ENCODE measurements at places on chromosomes 7 and 10.

DNA sequence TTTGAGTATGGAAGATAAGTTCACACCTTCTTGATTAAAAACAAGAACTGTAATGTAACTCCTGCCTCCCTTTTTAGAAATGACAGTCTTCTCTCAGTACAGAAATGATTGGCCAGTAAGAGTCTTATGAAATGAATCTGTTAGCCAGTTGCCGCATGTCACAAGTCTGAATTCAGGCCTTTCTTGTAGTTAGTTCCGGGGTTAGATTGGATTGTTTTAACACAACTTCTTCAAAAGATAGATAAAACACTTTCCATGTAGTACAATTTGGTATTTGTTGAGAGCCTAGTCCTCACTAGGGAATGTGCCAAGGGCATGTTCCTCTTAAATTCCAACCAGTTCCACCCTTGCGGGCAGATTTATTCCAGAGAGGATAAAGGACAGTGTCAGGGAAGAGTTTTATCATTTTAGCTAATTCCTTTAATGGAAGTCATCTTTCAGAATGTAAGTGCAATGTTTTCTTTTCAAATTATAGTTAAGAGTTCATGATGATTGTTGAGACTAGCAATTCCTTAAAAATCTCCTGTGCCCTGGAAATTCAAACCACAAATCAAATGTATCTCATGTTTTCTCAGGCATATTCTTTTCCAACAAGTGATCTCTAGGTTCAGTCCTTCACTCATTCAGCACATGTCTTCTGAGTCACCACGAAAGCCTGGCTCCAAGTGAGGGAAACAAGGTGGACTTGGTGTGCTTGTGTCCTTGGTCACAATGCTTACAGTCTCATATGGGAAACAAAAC is 4.1 kb downstream of the FHIP2A start:
- no peak for DNase-seq

DNA sequence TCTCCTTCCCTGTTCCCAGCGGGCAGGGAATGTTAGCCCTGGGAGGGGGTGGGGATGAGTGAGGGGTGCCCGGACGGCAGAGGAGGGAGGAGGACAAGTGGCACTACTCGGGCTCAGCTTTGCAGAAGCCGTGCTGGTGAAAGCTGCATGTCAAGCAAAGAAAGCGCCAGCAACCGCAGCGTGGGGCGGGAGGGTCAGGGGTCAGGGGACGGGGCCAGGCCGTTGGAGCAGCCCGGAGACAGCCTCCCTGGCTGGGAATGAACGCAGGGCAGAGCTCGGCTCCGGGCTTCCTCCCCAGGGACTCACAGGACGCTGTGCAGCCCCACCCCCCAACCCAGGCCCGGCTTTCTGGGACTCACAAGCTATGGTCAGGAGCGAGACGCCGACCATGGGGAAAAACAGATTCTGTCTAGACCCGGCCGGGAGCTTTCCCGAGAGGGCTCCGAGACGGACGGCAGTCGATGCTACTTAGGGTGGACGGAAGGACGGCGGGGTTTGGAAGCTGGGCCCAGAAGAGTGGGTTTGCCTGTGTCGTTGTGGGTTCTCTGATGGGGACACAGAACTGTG is 113.4 kb downstream of the VIPR2 start:
- DNase-seq, result no peak

DNA sequence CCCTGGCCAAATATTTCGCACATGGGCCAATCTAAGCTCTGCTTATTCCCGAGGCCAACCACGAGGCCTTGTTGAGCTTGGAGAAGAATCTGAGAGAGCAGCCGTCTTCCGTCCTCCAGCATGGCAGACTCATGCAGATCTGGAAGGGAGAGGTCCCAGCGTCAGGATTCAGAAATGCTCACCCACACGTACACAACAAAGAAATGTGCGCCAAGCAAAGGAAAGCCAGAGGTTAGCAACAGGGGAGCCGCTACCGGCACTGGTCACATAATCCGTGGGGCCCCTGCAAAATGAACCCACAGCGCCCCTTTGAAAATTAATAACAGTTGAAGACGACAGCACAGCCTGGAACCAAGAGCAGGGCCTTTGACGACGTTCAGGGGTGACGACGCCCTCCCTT is 25.4 kb upstream of the PRKAG2 start:
- DNase-seq, result no peak

- DNase-seq, result no peak
Measured at GRCh38 chr10:10520491-10521385, 496.9 kb upstream of the CELF2 start.

DNA sequence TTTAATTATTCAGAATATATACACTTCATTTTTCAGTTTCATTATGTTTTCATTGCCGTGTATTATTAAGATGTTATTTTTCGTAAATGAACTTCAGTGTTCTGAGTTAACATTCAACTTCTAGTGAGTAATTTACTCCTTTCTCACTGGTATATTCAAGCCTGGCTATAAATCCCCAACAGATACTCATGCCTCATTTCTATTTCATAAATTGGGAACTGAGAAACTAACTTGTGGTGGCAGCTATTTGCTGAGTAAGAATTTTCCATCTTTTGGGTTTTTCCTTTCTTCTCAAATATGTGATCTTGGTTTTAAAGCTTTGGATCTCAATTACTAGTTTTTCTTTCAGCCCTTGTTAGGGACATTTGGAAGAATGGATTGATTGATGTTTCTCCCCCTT is 281.1 kb downstream of the CDK14 start:
- no peak for DNase-seq

DNA sequence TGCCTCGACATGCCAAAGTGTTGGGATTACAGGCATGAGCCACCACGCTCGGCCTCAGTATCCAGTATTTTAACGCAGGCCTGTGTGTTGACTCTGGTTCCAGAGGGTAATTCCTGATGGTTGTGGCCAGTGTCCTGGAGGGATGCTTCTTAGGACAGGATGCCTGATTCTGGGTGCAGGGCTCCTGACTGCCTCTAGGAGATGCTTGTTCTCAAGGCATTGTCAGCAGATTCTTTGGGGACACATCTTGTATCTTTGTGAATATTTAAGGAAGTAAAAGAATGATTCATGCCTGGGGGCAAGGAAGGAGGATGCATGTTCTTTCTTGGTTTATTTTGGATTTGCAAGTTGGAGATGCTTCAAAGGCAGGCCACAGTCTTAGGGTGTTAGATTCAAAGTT is 2.2 kb downstream of the ZDHHC4 start:
- DNase-seq, result no peak

DNA sequence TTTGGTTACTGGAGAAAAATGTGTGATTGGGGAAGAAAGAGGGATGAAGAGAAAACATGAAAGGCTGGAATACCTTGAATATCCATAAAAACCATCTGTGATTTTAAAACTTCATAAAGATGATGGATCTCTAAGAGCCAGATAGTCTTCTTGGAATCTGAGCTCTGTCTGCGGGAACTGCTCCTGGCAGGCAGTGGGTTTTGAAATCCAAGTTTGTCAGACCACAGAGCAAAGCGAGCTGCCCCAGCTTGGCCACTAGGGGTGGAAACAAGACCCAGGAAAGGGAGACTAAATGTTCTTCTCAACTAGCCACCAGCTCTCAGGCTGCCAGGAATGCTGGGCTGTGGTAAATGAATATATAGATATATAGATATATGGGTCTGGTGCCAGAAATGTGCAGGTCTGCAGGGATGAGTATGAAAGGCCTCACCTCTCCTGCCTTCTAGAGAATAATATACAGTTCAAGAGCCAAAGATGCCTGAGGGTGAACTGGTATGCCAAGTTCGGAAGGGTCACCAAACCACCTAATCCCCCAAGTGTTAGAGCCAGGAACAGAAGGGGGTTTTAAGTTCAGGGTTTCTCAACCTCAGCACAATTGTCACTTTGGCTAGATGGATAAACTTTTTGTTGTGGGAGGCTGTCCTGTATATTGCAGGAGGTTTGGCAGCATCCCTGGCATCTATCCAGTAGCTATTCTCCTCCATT is 208.8 kb downstream of the KCNMA1 start:
- no peak for DNase-seq

DNA sequence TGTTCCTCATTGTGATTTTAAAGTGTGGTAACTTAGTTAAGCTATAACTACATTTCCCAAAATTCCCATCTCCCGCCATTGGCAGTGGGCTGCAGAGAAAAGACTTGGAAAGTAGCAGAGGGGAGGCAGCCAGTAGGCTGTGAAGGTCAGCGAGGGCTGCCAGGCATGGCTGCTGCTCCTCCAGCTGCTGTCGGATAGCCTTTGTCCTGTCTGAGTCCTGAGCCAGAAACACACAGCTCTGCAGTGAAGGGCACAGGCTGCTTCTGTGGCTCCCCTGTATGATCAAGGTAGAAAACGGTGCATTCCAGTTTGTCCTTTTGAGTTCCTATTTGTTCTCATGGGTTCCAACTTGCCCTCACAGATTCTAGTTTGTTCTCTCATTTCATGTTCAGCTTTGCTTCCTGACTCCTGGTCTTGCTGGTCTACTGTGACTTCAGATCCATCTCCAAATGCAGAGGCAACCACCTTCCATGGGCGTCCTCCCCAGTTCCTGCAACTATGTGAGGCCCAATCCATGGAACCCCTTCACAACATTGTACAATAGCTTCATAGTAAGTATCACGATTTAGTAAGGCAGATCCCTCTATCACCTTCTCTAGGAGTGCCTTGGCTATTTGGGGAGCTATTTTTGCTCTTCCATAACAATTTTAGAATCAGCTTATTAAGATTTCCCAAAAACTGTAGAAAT is 31.7 kb downstream of the SYPL1 start:
- no peak for DNase-seq

All from CD4-positive, alpha-beta T cell treated with Interleukin-2 at 100 ng/mL for 4 hours (primary cell).